ENCODE measurements at places on chromosomes 4 and X.

GRCh38 chr4:173370477-173371291, at the start of gene SAP30:
SAP30 (plus strand) TSS chr4:173370954; CDS start chr4:173371183, 229 bp downstream.
- DNase-seq, result peak; percentile 99

DNA sequence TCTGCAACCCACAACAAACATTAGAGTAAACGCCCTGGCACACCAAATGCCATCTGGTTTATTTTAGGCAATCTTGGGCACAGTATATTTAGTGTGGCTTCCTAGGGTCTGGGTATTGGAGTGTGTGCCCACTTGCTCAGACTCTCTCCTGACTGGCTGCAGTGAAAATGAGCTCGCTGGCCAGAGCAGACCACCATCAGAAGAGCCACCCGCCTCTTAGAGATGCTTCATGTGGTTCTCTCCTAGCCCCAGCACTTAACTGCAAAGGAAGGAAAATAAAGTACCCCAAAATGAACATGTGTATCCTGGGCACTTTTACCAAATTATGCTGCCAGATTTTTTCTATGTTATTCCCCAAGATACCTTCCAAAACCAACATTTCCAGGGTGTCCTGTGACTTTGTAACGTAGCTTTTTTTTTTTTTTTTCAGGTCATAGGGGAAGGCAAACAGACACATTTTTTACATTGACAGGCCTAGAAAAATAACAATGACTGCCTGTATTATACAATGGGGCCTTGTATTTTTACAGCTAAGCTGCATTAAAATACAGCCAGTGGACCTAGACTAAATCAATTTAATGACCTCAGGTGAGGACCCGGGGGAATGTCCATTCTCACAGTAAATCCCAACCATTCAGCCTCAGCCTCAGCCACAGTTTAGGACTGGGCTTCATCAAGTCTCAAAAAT, 193.7 kb downstream of the RASL11B start:
- no peak for DNase-seq

DNA sequence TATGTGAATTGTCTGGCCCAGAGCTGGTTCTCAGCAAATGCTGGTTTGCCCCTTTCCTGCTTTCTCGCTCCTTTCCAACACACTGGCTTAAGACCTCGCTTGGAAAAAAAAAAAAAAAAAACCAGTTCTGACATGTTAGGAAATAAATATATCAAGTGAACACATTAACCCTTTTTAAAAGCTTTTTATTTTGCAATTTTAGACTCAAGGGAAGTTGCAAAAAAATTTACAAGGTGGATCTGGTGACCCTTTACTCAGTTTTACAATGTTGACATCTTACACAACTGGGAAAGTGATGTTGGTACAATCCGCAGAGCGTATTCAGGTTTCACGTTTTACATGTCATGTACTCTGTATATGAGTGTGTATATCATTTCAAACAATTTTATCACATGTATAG, 100.1 kb downstream of the RTL5 start:
- DNase-seq, result no peak

DNA sequence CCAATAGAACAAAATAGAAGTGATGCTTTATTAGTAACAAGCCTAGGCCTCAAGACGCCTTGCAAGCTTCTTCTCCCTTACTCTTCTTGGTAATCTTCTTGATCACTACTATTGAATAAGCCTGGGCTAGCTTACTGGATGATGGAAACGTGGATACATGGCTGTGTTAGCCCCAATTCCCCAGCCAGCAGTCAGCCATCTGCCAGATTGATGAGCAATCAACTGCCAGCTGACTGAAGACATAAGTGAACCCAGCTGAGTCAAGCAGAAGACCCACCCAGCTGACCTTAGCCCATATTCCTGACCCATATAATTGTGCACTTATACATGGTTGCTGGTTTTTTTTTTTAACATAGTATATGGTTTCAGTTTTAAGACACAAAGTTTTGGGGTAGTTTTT, 130.4 kb downstream of the DHX15 start:
- no peak for DNase-seq

- DNase-seq, result no peak
Observed at GRCh38 chr4:102268355-102268754, 76.9 kb downstream of the SLC39A8 start.

DNA sequence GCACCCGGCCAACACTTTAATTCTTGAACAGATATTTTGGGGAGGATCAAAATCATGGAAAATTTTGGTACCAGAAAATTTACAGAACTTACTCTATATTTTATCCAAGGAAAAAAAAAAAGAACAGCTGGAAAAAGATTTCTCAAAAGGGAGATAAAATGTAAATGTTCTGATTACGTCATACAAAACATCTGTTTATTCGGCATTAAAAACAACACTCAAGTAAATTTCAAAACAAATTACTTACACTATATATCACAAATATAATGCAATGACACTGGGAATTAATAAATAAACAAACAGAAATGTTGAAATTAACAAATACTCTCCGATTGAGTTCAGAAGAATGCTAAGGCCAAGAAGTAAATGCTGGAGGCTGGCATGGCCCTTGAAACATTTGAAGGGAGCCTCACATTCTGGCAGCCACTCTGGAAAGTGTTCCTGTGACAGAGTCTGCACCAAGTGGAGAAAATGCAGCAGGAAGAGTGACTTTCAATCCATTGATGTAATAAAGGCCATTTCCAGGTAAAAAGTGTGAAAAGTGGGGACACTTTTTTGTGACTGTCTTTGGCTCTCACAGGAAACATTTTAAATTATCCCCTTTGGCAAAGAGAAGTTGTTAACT, 486.0 kb upstream of the CTSO start:
- no peak for DNase-seq

DNA sequence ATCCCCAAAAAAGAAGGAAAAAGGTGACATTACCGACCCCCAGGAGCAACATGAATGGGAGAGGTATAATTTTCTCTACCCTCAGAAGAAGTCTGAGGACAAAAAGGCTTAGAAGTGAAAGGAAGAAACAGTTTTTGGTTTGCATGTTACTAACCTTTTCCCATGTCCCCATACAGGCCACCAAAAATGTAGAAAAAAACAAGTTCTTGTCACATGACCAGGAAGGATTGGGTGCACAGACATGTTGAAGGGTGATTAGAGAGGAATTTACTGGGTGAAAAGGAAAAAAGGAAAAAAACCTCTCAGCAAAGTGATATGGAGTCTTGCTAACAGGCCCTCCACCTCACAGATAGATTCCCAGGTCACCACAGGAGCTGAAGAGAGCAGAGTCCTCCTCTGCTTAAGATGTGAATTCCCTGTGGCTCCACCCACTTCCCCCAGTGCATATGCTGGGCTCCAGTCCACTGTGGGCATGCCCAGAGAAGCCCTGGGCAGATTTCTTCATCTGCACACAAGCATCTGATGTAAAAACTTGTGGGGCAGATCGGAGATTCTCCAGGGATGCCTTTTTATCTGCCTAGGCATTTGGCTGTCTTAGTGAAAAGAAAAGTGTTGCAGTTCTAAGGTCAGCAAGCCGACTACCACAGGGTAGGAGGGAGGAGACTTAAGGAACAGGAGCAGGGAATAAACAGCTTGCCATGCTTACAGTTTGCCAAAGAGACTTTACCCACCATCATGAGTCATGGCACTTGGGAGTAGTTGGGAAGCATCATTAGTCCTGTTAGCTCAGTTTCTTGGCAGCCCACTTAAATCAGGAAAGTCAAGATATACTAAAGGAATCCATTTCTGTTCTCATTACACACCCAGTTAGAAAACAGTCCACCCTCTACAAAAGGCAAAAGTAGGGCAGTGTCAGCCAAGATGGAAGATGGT, 25.0 kb upstream of the PASD1 start:
- DNase-seq, result no peak

DNA sequence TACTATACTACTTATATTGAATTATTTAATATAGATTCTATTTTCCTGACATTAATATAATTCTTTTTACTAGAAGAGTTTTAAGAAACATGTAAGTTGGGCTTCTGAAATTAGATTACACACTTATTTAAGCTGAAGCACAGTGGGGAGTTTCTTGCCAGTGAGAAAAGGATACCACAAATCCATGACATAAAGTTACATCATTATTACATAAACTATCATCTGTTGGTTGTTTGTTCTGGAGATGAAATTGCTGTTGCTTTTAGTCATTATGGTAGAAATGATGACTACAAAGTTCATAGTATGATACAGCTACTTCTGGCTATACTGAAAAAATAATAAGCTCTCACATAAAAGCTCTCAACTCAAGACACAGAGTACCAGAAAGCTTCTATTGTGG, 880.4 kb downstream of the PCDH18 start:
- no peak for DNase-seq

DNA sequence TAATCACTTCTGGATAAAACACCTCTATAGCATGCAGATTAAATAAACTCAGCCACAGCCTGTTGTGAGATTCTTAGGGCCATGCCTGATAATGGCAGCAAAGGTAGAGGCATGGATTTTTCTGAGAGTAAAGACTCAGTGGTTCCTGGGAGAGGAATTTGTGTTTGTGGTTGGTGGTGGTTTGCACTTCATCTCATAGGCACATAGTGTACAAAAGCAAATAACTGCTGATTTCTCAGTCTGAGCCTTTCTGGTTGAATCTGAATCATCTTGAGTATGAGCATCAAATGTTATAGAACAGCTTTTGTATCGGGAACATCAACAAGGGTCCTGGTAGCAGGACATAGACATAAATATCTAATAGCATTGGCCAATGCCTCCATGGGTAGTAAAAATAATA, 274.3 kb downstream of the FRMPD4 start:
- no peak for DNase-seq

DNA sequence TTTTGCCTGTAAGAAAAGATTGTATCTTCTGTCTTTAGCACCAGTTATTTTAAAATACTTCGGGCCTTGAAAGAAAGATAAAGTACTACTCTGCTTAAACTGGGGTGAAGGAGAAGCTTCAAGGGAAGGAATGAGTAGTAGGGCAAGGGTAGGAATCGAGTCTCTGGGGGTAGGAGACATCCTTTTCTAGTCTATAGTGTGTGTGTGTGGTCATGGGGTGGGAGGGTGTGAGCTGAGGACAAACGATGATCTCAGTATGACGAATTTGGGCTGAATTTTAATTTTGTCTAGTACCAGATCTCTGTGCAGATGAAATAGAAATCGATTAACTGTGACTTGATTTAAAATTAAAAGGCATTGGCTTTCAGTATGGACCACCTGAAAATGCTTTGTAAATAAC, 3.3 kb upstream of the MYOZ2 start:
- DNase-seq, result no peak
